ENCODE measurements at places on chromosomes 12 and 14.

DNA sequence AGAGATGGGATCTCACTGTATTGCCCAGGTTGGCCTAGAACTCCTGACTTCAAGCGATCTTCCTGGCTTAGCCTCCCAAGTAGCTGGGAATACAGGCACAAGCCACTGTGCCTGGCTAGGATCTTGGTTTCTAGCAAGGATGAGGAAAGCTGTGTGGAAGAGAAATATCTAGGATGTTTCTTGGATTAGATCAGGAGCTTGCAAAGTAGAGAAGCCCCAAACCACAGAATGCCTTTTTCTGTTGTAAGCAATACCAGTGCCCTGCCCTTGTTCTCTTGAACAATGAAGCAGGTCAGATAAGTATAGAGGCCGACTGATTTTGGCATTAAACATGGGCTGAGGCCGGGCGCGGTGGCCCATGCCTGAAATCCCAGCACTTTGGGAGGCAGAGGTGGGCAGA lies 44.3 kb upstream of the STRN3 start:
- peak; percentile 99 for DNase-seq

- DNase-seq, result no peak
These were observed 306.7 kb downstream of the ZFP36L1 start for GRCh38 chr14:68486033-68486732.

- DNase-seq, result peak; percentile 20
These were observed 135.3 kb downstream of the NTF3 start for GRCh38 chr12:5567016-5567725.

DNA sequence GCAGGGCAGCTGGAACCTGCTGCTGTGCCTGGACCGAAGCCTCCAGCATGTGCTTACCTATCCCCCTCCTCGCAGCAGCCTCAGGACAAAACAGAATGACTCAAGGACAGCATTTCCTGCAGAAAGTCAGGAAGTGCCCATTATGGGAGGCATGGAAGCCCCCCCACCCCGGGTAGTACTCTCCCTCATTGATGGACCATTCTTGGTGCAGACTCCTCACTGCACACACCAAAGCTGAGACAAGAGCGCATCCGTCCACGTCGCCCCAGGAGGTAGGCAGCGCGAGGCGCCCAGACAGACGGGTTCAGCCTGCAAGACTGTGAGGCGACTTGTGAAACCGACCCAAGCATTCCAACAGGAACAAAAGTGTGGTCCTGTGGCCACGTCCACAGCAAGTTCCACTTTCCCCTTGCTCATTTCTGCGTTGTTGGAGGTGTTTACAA lies 243.9 kb upstream of the ATXN7L3B start:
- no peak for DNase-seq

DNA sequence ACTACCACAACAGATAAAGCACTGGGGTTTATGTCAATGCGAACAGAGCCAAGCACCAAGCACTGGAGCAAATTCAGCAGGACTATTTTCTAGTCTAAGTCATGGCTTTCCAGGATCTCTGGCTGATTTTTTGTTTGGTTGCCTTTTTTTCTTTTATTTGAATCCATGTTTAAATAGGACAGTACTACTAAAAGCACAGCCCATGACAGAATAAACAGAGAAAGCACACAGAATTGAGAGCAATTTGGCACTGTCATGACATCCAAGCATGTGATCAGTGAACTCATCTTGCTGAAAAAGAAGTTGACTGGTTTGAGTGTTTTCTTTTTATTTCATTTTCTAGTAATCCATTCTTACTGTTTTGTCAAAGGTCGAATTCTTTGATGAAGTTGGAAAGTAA lies 23.1 kb upstream of the RERG start:
- no peak for DNase-seq

- DNase-seq, result no peak
These were observed 19.5 kb downstream of the PTGDR start for GRCh38 chr14:52286661-52287649.

GRCh38 chr14:49545716-49546115 lies 40.5 kb downstream of the RPS29 start:
- no peak for DNase-seq

GRCh38 chr14:104228716-104229533 lies 90.5 kb downstream of the KIF26A start:
- no peak for DNase-seq

DNA sequence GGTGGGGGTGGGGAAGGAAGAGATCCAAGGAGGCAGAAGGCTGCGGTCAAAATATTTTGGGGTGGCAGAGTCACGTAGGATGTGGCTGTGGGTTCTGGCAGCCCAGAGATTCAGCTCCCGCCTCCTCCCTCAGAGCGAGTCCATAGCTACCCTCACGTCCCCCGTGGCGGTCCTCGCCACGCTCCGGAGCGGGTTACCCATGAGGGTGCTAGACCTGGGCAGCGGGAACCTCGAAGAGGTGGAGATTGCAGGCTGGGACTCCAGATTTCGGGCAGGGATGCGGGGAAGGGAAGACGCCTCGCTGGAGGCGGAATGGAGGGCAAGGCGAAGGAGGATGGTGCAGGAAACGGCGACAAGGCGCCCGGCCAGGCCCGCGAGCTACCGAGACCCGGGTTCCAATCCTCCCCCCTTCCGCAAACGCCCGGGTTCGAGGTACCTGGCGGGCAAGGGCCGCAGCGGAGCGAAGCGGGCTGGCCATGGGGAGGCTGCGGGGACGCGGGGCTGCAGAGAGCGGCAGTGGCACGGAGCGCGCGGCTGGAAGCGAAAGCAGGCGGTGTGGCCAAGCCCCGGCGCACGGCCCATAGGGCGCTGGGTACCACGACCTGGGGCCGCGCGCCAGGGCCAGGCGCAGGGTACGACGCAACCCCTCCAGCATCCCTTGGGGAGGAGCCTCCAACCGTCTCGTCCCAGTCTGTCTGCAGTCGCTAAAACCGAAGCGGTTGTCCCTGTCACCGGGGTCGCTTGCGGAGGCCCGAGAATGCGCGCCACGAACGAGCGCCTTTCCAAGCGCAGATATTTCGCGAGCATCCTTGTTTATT lies 46.2 kb downstream of the BCAT1 start:
- peak; percentile 52 for DNase-seq

- DNase-seq, result no peak
These were observed 89.3 kb upstream of the TTC7B start for GRCh38 chr14:90905531-90905930.

- DNase-seq, result no peak
These were observed 18.1 kb downstream of the CDKN1B start for GRCh38 chr12:12735301-12735700.

DNA sequence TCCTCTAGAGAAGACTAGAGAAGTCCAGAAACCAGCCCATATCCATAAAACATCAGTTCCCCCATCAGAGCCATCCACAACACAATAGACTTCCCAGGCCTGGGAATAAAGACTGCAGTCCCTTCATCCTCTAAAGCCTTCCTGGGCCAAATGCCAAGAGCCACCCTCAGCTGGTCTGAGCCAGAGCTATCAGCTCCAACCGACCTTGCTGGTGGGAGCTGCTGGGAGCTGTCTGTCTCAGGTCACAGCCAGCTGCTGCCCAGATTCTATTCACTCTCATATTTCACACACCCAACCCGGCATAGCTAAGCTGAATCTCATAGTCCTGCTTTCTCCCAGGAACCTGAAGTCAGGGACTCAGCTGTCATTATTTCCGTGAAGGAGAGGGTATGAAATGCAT lies 10.9 kb upstream of the TFCP2 start:
- DNase-seq, result peak; percentile 22

- DNase-seq, result no peak
These were observed 581.6 kb downstream of the GALC start for GRCh38 chr14:87411370-87411769.

GRCh38 chr12:27906127-27906500 lies 66.4 kb downstream of the PTHLH start:
- DNase-seq, result no peak

- DNase-seq, result peak; percentile 86
These were observed 246.0 kb downstream of the ZFP36L1 start for GRCh38 chr14:68546839-68547238.

- no peak for DNase-seq
These were observed 448.6 kb downstream of the RAD51B start for GRCh38 chr14:68268197-68268596.

DNA sequence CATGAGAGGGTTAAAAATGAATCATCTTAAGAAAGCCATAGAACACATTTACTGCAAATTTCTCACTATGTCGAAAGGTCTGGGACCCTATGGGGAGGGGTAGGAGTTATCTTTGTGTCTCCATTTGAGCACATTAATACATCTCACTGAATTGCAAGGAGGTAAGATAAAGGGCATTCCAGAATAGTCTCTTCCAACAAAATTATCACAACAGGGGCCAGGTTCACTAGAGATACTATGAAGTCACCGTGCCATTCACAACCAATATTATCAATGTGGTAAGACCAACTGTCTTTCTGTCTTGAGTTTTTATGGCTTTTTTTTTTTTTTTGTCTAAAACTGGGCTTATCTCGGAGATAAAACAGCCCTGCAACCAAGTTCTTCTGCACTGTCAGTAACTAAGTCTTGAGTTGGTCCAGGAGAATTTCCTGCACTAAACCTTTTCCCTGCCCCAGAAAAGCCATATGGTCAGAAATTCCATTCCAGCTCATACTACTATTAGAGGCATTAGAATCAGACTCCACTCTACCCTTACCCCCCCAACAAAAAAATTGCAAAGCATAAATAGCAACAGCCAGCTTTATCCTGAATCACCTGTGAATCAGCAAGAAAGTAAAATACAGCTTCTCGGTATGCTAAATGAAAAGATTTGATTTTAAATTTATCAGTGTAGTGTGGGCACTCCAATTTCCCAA lies 79.7 kb downstream of the PTPRR start:
- DNase-seq, result no peak

GRCh38 chr14:26594756-26595545 lies 2.9 kb downstream of the NOVA1 start:
- no peak for DNase-seq

DNA sequence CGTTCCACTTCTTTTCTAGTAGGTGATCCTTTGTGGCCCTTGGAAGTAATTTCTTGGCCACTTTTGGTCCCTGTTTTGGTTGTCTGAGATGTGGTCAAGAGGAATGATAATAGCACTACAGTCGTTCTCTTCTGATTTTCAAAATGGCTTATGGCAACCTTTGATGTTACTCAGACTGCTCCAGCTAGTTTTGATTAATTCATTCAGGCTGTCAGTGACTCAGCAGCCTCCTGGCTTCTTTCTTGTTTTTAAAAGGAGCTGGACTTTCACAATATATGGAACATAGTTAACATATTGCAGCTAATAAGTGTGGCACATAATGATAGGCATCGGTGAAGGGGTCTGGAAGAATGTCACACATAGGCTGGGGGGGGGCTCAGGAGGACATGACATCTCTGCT lies 47.3 kb downstream of the WDR20 start:
- DNase-seq, result peak; percentile 88

- no peak for DNase-seq
These were observed 25.0 kb downstream of the EIF2S1 start for GRCh38 chr14:67385120-67385519.

DNA sequence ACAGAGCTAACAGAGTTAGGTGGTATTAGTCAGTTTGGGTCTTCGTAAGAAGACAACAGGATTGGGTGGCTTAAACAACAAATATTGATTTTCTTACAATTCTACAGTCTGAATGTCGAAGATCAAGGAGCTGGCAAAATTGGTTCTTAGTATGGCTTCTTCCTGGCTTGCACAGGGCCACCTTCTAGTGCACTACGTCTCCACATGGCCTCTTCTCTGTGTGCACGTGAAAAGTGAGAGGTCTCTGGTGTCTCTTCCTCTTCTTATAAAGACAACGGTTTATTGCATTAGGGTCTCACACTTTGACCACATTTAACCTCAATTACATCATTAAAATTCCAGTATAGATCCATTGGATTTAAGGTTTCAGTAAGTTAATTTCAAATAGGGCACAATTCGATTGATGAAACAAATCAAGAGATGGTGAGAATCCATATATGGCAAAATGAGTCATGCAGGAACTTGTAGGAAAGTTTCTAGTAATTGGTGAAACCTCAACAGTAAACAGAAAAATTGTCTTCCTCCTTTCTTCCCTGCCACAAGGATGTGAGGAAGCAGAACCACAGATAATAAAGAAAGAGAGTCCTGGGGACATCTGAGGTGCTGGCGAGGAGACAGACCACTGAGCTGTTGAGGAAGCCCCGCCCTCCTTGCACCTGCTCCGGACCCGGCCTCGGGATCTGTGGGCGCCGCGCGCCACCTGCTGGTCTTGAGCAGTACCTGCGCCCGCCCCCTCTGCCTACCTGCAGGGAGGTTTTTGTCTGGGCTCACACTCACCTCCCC lies 846.7 kb downstream of the TMEM121 start:
- DNase-seq, result no peak

DNA sequence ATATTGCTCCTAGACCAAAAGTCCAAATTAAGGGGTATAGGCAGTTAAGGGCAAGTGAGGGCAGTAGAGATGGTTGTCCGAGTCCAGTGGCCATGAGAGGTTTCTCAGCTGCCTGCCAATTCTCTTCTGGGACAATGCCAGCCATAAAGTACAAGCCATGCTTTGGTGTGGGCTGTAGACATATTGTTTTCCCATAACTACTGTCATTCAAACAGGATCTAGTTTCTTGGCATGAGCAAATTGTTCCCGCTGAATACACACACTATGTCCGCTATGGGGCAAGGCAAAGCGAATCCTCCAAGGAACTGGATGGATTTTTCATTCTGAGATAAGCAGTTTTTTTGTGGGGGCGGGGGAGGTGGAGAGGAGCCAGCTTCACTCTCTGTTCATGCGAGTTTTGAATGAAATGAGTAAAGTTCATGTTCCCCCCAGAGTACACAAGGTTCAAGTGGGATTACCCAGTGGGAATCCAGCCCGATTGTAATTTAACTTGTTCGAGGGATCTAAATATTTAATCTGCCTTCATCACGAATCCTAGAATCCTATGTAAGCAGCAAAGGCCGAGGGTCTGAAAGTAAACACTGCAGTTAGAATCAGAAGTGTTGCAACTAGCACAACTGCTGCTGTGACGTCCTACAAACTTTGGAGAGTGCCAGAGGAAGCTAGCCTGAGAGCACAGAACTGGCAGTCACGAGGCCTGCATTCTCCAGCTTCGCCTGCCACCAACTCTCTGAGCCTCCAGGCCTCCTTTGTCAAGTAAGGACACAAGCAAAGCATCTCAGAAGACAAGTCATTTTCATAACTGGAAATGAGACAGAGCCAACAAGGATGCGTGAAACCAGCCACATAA lies 137.0 kb downstream of the CRADD start:
- DNase-seq, result peak; percentile 99

DNA sequence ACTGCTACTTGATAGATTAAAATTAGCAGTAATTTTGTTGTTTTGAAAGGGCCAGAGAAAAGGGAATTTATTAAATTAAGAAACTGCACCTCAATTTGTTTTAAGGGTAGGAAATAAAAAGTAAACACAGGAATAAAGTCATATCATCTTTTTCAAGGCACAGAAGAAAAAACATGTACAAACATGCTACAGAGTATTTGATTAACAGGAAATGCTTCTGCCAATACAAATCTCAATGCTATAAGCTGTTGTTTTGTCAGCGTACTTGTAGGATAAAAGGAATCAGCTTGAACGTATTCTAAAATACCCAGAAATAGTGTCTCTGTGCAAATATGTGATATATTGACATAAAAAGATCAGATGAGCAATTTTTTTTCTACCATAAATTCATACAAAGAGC lies 474.0 kb upstream of the MGAT4C start:
- DNase-seq, result no peak

DNA sequence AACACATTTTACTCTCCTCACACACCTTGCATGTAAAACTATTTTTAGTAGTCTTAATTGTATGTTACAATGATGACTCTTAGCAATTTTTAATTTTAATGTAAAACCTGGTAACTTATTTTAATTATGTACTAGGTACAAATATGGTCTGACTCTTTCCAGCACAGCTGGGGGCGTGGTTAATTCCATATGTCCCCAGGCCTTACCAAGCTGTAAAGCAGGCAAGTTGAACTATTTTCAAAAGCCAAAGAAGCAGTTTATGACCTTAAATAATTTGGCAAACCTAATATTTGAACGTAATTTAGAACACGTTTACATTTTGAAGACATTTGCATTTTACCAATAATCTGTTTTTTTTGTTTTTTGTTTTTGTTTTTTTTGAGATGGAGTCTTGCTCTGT lies 9.3 kb upstream of the ACOT6 start:
- no peak for DNase-seq
